Right kidney (tissue), 9 donors: ENCODE measurements at places on chromosomes 12 and 14.
A peak's percentile ranks its signal among the peaks of the same experiment; 100 is the strongest.

DNA sequence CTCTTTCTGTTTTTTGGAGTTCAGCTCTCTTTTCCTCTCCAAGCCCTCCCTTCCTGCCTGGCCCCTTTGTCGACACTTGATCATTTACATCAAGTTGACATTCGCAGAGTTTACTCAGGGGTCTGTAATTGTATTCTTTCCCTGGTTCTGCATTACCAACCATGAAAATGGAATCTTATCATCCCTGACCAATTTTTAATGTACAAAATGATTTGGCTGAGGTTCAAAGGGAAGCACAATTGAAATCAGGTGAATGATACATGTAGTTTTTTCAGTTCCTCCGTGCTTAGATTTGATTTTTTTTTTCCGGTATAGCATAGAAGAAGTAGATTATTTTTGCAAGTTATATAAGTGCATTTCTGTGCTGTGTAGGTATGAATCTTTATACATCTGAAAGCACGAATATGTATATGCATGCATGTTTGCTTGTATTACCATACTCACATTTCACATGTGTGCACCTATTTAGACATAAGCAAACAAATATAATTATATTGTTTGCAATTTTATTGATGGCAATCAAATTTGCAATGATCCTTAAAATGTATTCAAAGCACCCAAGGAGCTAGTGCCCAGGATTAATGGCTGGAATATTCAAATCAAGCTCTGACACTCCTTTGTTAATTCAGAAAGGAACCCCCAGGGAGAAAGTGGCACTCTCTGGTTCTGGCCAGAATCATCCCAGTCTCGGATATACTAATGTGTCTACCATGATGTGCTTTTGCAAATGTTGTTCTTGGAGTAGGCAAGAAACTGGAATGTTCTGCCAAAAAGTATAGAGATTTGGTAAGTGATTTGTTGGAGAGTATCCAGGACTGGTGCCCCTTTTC is 189.3 kb downstream of the VRK1 start:
- DNase-seq, result no peak

GRCh38 chr12:47986832-47987231 is 17.4 kb downstream of the COL2A1 start:
- DNase-seq, result no peak

GRCh38 chr12:95237315-95237714 is 19.7 kb downstream of the VEZT start:
- no peak for DNase-seq

GRCh38 chr12:1272142-1272541 is 281.1 kb downstream of the ERC1 start:
- no peak for DNase-seq

GRCh38 chr12:80709811-80710726 is 2.6 kb downstream of the MYF6 start:
- DNase-seq, result peak; percentile 32

DNA sequence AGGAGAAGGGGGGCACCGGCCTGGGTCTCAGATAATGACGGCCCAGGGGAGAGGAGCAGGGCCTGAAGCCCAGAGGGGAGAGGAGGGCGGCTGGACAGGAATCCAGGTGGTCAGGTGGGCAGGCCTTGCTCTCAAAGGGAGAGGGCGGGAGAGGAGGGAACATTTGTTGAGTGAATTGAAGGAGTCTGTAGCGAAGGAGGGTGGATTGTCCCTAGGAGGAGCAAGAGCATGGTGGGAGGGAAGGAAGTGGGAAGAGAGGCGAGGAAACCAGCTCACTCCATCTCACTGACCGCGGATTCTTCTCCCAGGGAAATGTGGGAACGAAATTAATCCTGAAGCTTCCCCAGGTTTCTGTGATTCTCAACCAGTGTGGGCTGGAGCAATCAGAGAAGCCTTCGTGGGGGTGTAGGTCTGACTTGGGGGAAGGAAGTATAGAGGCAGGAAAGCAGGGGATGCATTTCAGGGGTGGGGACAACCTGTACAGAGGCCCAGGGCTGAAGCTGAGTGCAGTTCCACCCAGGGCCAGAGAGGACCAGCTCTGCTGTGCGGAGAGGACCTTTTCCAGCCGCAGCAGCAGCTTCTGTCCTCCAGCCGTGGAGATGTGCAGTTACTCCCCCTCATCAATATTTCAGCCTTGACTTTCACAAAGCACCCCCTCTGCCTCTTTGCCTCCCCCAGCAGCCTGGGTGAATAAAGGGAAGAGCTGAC is 100.9 kb downstream of the CHST11 start:
- no peak for DNase-seq

- no peak for DNase-seq
Measured at GRCh38 chr12:62769076-62769619, 165.8 kb downstream of the PPM1H start.

DNA sequence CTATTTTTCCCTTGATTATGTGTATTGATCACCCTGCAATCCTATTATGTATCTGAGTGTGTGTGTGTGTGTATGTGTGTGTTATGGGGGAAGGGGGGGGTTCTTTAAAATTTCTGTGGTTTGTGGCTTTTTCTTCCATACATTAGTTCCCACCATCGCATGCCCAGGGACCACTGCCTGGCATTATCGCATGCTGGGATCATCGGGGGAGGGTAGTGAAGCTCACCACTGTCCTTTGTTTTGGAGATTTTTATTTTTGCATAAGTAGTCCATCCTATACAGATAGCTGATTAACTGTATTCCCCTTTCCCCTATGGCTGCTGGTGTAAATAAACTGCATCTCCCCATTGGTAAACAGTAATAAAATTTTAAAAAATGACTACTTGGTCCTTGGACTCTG is 3.4 kb downstream of the ATXN7L3B start:
- no peak for DNase-seq

GRCh38 chr12:43599066-43599465 is 47.1 kb upstream of the ADAMTS20 start:
- DNase-seq, result no peak

DNA sequence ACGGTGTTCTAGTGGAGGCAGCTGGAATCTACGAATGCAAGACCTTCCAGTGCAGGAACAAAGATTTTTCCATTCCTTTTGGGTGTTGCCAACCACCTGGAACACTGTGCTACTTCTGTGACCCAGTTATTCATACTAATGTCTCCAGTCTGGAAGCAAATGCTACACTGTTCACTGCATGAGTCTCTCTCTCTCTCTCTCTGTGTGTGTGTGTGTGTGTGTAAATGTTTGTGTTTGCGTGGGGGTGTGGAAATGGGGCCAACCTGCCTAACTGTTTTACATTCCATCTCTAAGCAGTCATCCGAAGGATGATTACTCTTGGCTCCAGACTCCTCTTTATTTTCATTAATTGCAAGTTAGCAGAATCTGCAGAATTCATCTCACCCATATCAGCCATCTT is 29.9 kb upstream of the YBX3 start:
- DNase-seq, result no peak

DNA sequence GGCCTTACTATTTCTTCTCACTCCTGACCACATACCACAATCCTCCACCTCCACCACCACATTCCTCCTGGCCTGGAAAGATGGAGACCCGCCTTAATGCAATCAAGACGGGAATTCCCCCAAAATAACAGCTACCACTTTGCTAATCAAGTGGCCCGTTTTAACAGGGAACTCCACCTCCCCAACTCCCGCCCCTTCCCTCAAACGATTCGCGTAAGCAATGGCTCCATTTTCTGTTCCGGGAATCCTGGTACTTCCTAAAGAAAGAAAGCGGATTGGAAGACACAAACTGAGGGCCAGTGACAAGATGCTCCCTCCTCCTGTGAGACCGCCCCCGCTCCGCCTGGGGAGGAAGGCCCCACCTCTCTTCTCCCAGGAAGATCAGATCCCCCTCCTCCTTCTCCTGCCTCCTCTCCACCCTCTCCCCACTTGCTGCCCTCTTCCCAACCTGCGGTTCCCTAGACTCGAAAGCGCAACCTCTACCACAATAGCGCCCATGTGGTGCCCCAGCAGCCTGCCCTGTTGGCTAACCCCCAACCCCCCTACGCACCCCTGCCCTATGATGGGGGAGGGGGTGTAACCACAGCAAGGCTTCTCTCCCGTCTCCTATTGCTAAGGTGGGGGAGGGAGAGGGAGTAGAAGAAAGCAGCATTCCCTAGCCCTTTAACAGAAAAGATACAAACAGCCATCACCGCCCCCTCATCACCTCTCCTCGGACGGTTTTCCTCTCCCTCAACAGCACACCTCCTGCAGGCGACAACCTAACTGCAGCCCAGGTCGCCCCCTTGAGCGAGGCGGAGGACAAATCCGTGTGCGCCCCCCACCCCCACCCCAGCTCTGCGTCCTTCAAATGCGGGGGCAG is 777 bp downstream of the ARF3 start:
- DNase-seq, result peak; percentile 80
